HCEC 1CT (cell line): ENCODE measurements at places on chromosomes 1 and 21.

- no peak for DNase-seq
Measured at GRCh38 chr1:235854347-235854746, 12.4 kb downstream of the LYST start.

DNA sequence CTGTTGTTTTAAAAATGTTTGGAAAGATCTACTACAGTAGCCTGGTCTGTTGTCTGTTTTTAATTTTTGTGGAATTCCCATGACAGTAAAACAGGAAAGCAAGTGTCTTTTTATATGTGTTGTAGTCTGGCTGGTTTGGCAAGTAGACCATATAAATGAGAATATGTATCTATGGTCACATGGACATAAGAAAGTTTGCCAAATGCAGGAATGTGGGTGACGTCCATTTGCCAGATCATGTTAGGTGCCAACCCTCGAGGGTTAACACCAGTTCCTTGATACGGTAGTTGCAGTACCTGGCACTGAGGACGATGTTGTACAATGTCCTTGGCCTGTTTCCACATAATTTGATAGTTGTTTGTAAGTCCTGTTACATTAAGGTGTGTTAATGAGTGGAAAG is 6.2 kb downstream of the DAP3 start:
- DNase-seq = no peak

DNA sequence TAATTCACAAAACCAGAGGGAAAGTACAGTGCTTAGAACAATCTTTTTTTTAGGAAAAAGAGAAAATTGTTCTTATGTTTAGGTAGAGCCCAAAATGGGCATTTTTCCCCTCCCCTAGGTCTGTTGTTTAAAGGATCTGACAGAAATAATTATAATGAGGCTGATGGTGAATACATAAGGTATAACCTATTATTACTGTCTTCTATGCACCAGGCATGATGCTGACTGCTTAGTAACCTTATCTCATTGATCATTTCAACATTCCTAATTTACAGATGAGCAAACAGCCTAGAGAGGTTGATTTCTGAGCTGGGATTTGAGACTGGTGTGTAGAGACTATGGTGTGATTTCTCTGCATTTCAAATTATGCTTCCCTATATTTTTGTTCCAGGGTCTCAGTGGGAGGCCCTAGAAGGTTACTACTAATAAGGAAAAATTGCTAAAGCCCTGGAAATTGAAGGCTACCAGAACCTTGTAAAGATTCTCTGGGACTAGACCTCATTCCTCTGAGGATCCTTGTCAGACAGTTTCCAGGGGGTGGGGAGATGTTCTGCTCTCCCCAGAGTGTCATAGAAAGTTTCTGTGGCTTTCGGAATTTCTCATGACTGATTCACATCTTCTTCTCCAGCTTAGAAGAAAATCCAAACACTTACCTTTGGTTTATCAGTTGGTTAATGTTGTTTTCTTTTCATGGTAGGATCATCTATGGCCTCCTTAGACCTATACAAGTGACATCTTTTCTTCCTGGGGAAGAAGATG is 44.9 kb downstream of the ROR1 start:
- DNase-seq = no peak

DNA sequence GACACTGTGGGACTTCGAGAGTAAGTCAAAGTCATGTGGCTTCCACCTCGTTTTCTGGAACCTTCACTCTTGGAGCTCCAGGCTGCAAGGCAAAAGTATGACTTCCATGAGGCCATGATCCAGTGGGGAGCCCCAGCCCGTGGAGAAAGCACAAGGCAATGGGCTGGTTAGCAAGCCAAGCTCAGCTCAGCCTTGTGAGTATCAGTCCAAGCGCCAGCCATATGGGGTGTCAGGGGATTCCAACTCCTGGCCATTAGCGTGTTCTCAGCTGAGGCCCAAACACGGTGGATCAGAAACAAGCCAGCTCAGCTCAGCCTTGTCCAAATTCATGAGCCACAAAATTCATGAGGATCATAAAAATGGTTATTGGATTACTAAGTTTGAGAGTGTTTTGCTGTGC is 261.0 kb downstream of the RHOU start:
- no peak for DNase-seq

DNA sequence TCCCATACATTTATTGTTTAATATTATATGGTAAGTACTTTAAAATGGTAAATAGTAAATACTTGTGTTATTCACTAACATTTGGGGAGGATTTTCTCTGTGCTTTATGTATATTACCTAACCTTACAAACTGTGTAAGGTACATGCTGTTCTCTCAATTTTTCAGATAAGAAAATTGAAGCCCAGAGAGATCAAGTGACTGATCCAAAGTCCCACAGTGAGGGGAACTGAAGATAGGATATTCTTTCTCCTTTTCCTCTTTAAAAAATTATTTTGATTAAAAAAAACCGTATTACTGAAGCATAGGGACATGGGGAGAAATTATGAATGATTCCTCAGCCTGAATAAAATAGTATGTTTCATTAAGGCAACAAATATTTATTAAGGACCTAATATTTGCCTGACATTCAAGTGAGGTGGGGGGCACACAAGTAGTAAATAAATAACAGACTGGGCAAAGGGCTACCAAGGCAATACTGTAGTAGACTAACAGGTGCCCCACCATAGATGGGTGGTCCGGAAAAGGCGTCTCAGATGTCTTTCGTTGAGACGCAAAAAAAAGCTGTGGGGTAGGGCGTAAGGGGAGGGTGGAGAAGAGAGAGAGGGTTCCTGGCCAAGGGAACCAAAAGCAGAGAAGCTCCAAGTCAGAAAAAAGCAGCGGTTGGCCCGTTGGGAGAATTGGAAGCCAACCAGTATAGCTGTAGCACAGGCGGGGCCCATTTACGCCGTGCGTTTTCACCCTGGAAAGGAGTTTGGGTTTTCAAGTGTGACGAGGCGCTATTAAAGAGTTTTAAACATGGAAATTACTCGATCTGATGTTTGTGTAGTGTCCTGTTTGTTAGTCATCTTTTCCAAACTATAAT is 944 bp upstream of the AGO3 start:
- peak; percentile 53 for DNase-seq

GRCh38 chr1:219041141-219041540 is 132.5 kb upstream of the LYPLAL1 start:
- DNase-seq = peak; percentile 88

- DNase-seq = no peak
Measured at GRCh38 chr1:121458291-121459048, 273.7 kb downstream of the SRGAP2C start.
